HFF-Myc (cell line): ENCODE measurements at places on chromosomes 11 and 22.

GRCh38 chr22:24224468-24224867 lies 20.4 kb downstream of the GGT5 start:
- DNase-seq: no peak

DNA sequence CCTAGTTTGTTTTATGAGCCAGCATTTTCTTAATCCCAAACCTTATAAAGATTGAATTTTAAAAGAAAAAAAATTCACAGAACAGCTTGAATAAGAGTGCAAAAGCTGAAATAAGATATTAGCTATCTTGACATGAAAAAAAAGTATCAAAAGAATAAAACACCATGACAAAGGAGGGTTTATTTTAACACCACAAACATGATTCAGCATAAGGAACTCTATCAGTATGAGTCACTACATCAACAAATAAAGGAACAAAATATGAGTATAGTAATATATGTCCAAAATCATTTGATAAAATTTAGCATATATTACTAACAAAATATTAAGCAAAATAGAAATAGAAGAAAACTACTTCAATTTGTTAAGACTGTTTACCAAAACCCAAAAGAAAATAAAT lies 9.6 kb upstream of the LMO1 start:
- DNase-seq: no peak

GRCh38 chr11:680970-681369 lies 14.1 kb downstream of the DEAF1 start:
- no peak for DNase-seq

DNA sequence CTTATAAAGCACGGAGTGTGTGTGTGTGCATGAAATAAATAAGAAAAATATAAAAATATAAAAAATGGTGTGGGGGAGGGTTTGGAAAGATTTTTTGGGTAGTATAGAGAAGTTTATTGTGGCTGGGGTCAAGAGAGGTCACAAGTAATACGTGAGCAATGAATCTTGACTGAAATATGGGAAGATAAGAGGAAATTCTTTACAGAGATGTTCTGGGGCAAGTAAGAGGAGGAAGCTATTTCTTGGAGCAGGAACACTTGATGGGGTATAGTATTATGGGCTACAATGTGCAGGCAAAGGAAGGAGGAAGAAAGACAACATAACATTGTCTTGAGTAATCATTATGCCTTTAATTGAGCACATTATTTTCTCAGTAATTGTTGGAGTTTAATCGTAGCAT lies 2.1 kb downstream of the HBD start:
- DNase-seq: no peak

- DNase-seq: no peak
Measured at GRCh38 chr11:22169833-22170232, 23.1 kb upstream of the ANO5 start.

GRCh38 chr11:46267930-46268329 lies 9.5 kb upstream of the CREB3L1 start:
- DNase-seq: no peak

GRCh38 chr11:105937331-105937730 lies 84.7 kb downstream of the MSANTD4 start:
- peak; percentile 62 for DNase-seq

DNA sequence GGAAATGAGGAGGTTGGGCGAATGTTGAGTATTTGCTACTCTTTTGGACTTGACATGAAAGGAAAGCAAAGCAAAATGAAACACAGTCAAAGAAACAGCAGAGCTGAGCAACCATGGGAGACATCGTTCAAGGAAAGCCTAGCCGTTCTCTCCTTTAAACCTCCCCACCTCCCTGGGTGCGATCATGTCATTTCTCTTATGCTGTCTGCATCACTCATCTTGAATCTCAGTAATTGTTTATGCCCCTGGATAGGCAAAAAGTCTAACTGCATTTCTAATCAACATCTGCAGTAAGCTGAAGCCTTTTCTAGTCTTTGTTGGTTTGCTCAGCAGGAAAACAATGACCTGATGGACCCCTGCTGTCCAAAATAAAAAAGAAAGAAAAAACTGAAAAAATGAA lies 107.0 kb downstream of the MSANTD4 start:
- DNase-seq: no peak

DNA sequence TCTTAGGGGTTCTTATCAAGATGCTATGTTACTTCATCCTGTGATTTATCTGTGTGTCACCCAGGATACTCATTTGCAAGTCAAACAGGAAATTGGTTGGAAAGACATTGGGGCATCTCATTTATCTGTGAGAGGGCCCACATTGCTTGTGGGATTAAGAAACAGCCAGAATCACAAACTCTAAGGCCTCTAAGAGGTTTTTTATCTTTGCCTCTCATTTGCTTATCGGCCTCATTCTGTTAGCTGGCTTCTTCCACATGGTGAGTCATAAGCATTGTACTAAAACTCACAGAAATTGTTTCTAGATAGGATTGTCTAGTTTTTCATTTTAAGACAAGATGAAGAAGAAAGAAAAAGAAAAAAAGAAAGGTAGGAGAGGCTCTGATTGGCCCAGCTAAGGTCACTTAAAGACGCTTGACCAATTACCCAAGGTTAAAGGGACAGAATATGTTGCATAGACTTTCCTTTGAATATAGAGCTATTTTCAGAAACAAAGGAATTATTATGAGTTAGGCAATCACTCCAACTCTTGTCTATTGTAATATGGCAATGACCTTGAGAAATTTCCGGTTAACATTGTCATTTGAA lies 121.9 kb downstream of the ARHGAP42 start:
- DNase-seq: no peak

- DNase-seq: no peak
Measured at GRCh38 chr11:112793416-112793815, 167.8 kb upstream of the NCAM1 start.

DNA sequence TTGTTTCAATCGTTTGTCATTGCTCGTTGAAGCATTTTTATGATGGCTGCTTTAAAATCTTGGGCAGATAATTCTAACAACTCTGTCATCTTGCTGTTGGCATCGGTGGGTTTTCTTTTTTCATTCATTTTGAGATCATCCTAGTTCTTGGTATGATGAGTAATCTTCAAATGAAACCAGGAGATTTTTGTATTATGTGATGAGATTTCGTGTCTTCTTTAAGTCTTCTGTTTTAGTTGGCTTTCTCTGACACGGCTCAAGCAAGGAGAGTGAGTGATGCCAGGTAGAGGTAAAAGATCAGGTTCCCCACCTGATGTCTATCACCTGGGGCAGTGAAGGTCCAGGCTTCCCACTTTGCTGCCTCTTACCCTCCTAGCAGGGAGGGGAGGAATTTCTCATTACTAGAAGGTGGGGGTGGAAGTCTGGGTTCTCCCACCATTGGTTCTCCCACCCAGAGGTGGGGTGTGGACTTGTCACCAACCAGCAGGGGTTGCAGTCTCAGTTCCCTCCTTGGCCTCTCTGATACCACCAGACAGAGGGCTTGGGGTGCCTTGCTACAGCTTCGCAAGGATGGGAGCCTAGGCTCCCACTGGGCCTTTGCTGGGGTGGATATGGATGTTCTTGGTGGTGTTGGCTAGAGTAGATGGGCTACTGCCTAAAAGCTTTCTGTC lies 12.9 kb downstream of the CDC45 start:
- DNase-seq: no peak

- DNase-seq: no peak
Measured at GRCh38 chr11:27505781-27506180, 788 bp downstream of the LIN7C start.

GRCh38 chr22:43853328-43853931 lies 8.9 kb downstream of the SULT4A1 start:
- DNase-seq: no peak

GRCh38 chr22:46275455-46276122 lies 7.8 kb downstream of the TTC38 start:
- no peak for DNase-seq

- no peak for DNase-seq
Measured at GRCh38 chr22:49326558-49326957, 501.1 kb downstream of the BRD1 start.

DNA sequence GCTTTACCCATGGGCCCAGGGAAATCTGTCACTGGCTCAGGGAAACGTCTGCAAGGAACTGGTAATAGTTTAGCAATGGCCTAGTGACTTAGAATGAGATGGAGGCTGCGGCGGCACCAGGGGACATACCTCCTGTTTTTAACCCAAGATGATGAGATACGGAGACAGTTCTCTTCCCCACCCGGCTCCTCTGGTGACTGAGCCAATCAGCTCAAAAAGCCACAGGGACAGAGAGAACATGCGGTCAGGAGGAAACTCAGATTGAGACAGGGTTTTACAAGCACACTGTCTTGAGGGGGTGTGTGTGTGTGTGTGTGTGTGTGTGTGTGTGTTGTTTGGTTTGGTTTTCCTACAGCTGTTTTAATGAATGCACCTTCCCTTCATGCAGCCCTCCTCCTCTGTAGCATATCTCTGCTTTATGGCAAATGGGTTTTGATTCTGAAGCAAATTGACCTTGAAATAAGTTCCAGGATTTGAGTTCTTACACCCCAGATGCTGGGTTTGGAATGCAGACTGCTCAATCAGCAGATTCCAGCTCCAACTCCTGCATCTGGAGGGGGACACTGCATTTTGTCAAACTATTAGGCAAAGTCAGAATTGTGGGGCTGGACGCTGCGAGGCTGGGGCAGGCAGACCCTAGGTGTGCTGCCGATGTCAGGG lies 246.2 kb downstream of the NTM start:
- no peak for DNase-seq

GRCh38 chr22:42608823-42609361 lies 5.8 kb downstream of the POLDIP3 start:
- DNase-seq: no peak

DNA sequence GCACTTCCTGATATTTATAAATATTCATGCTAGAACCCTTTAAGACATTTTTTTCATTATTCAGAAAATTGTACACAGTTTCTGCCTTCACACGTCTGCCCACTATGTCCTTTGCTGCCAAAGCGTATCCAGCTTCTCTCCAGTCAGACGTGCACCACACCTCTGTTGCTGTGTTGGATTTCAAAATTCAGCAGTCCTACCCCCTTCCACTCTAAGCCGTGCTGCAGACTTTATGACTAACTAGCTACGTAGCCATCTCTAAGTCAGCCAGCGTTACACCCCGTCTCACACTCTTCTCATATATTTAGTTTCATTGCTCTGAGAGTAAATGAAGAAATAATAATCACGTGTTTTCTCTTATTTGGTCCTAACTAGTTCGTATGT lies 28.2 kb upstream of the OPCML start:
- DNase-seq: no peak

GRCh38 chr11:135036488-135037297 lies 624.7 kb upstream of the B3GAT1 start:
- no peak for DNase-seq

DNA sequence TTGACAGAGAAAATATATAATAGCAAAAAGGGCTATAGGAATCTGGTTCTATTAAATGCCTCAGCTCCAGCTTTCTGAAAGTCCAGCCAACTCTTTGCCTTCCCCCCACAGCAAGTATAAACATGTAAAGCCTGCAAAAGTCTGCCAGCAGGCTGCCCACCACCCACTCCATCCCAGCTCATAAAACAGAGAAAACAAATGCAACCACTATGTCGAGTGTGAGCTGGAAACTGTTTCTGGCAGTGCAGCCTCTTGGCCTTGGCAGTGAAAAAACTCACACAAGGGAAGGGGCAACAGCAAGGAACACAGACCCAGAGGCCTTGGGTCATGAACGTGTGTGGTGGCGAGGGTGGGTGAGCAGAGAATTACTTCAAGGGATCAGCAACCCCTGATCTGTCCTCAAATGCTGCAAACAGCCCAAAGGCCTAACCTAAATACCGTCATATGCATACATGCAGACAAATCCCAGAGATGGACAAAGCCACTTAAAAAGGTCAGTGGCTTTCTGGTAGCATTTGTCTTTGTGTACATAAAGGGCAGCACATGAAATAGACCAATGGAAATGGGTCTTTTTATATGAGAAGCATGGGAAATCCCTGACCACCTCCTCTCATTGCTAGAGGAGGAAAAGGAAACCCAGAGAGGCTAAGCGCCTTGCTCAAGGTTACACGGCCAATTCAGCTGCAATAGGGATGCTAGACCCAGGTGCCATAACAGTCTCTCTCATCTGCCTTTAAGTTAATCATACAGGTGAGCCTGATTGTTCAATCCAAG lies 74.8 kb downstream of the NAT10 start:
- DNase-seq: no peak
